ENCODE measurements at places on chromosomes 2 and 18. TPM values are rescaled to one million over a fixed set of nuclear protein-coding genes. Genes with fewer than 3 reads are reported as not detected.

DNA sequence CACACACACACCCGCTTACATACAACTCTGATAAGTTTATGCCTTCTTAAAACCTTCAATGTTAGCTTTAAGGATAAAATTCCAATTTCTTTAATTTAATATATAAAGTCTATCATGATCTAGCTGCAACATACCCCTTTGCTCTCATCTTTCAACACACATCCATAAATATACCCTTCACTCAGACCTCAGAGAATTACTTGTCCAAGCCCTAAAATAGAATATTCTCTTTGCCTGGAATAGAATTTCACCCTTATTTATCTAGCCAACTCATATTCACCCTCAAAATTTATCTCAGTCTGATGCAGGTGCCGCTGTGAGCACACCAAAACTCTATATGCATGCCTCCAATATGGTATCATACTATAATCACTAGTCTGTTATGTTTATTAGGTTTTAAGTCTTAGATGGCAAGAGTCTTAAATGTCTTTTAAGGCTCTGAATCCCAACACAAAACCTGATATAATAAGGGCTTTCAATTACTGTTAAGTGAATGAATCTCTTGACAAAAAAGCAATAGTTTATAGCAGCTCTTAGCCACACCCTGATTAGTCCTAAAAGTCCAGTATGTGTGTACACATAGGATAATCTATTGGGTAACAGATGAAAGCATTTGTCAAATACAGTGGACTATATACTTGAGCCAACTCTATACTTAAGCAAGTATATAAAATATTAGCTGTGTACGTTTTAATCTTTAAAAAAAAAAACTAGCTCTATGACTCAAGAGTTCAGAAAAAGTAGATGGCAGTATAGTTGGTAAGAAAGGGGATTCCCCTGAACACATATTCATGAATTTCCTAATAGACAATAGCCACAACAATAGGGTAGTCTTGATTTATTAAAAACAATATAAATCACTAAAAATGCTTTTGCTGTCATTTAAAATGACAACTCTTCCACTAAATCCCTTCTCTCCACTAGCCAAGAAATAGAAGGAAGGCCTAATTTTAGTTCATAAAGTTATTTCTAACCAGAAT, 144.5 kb downstream of the EXOC6B start:
- DNase-seq, result no peak

Gene IL1F10
- total RNA-seq, result not detected

DNA sequence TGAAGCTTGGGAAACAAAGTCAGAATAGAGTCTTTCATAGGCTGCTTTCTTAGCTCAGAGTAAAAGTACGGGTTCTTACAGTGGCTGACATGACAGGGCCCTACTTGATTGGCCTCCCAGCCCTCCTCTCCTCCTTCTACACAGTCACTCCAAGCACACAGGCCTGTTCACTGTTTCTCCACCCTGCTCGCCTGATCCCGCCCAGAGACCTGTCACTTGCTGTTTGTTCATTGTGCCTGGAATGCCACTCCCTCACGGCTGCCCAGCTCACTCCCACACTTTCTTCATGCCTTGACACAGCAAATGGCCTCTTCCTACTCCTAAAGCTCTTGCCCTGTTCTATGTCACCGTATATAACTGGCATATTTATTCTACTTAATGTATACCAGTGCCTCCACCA, 104.8 kb downstream of the MAP4K4 start:
- peak; percentile 63 for DNase-seq

GRCh38 chr2:239555571-239555905, 154.7 kb upstream of the HDAC4 start:
- no peak for DNase-seq

- DNase-seq, result no peak
Observed at GRCh38 chr2:233453111-233453915, 99.0 kb downstream of the DGKD start.

Gene SERPINB12
- total RNA-seq, result not detected

Gene MARCHF4
- total RNA-seq, result not detected

GRCh38 chr2:83394134-83394904, 1064.8 kb downstream of the SUCLG1 start:
- DNase-seq, result no peak

DNA sequence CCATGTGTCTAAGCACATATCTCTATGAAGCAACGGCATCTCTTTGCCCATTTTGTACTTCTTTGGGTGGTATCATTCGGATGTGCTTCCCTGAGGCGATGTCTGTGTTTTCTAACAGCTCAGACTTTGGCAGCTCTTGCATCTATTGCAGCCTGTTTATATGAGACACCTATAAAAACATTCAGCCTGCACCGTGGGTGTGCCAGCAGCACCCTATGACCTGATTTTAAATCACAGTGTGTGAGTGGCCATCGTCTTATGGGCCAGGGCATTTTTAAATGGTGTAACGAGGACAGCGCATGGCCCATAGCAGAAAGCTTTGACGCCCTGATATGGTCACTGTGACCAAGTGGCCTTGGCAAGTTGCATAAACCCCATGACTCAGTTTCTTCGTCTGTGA, 12.9 kb downstream of the NPAS2 start:
- DNase-seq, result no peak

- no peak for DNase-seq
Observed at GRCh38 chr2:18422432-18423165, 137.9 kb downstream of the RDH14 start.

DNA sequence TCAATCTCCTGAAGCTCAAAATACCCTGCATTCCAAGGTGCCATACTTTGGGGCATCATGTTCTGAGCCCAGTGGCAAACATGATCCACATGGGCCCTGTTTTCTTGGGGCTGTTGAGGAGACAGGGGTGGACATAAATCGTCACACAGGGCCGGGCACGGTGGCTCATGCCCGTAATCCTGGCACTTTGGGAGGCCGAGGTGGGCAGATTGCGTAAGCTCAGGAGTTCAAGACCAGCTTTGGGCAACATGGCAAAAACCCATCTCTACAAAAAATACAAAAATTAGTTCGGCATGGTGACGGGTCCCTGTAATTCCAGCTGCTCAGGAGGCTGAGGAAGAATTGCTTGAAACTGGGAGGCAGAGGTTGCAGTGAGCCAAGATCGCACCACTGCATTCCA, 13.6 kb upstream of the MSH6 start:
- no peak for DNase-seq

Gene ANKRD29
- total RNA-seq, result 2.0 TPM

GRCh38 chr2:160751021-160751420, 257.4 kb upstream of the RBMS1 start:
- DNase-seq, result no peak

DNA sequence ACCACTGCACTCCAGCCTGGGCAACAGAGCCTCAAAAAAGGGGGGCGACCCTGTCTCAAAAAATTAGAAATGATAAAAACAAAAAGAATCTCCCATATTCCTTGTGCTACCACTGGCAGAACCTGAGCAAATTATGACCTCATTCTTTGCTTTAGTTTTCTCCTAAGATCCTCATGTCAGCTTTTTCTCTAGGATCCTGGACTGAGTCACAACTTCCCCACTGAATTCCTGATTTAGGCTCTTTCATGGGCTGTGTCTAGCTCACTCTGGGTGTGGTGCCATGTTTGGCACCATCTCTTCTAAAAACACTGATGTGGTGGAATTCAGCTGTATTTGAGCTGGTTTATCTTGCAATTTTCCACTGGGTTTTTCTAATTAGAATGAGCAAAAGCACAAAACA, 37.1 kb downstream of the EXOC6B start:
- DNase-seq, result peak; percentile 3

Gene IL1RN
- 0.87 TPM for total RNA-seq

GRCh38 chr2:44793322-44793870, 148.1 kb upstream of the SIX3 start:
- DNase-seq, result peak; percentile 72

Gene GAL3ST2
- total RNA-seq, result not detected

GRCh38 chr2:120429586-120430500, 83.9 kb downstream of the INHBB start:
- DNase-seq, result no peak

Gene CYTIP
- 17.4 TPM for total RNA-seq

DNA sequence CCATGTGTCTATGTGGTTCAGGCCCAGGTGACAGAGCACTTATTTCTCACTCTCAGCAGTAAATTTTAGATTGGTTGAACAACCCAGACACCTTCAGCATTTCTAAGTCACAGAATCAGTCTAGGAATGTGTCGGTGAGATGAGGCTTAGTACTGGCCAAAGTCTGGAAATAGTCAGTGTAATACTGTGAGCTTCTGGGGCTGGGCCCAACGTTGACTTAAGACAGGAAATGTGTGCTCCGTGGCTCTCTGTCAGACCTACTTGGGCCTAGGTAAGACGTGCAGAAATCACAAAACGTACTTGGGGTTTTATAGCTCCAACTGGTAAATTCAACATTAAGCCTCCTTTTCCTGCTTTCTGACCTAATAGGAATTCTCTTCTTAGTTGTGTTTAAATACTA, 160.3 kb upstream of the COL3A1 start:
- DNase-seq, result peak; percentile 33

GRCh38 chr2:112019569-112019982, 35.5 kb upstream of the TMEM87B start:
- no peak for DNase-seq

- DNase-seq, result no peak
Observed at GRCh38 chr2:198287706-198288105, 483.3 kb downstream of the PLCL1 start.

Gene FRZB
- total RNA-seq, result 6.7 TPM

GRCh38 chr2:237697586-237698357, 70.4 kb downstream of the LRRFIP1 start:
- no peak for DNase-seq

Gene TMEM198
- total RNA-seq, result 0.92 TPM

- DNase-seq, result no peak
Observed at GRCh38 chr2:113058411-113058994, 495 bp upstream of the IL36RN start.

Gene COLEC11
- total RNA-seq, result not detected

- no peak for DNase-seq
Observed at GRCh38 chr2:62202019-62202722, 6.3 kb downstream of the B3GNT2 start.

DNA sequence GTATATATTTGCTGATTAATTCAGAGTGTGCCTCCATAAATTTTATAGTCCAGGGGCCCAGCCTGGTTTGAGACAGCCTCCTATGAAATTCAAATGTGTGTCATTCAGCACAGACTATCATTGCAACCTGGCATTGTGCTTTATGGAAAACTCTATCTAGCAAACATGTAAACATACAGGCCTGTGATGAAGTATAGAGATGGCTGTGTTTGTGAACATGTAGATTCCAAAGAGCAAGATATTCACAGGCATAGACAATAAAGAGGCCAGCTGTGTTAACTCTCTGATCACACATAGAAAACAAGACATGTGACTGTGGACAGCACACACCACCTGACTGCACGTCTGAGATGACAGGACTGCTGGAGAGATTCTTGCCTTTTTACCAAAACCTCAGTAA, 297.9 kb downstream of the EN1 start:
- no peak for DNase-seq
